ENCODE measurements at places on chromosomes 7 and 10.

DNA sequence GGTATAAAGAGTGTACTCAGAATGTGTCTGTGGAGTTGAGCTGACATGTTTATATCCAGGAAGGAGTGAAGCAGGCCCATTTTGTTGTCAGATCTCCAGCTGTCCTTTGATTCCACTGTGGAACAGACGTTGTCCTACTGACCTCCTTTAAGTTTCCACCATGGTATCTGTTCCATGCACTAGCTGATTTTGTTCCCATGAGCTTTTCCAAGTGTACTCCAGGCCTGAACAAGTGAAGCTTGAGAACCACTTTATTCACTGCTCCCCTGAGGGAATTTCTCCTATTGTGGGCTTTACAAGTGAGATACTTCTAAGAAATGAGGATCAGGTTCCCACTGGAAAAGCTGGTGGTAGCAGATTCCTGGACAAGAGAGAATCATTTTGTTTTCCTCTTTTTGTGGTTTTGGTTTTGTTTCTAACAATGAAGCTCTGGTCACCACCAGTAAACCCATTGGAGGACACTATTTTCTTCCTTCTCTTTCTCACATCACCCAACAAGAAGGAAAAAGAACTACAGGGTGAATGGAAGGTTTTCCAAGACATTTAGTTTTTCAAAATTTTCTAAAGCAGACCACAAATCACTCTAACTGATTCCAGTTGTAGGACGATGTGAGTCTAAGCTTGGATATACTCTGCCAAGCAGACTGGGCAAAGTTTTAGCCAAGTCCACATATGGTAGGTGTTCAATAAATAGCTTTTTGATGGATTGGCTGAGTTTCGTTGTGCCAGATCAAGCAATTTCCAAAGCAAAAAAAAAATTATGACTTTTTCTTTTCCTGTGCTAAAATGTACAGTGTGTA is 144.2 kb downstream of the JCAD start:
- DNase-seq: no peak

GRCh38 chr10:102665904-102666509 is 21.7 kb downstream of the TRIM8 start:
- no peak for DNase-seq

GRCh38 chr7:26153241-26153822 is 1.3 kb downstream of the NFE2L3 start:
- DNase-seq: no peak

GRCh38 chr7:111802194-111802772 is 240.0 kb upstream of the IMMP2L start:
- no peak for DNase-seq

DNA sequence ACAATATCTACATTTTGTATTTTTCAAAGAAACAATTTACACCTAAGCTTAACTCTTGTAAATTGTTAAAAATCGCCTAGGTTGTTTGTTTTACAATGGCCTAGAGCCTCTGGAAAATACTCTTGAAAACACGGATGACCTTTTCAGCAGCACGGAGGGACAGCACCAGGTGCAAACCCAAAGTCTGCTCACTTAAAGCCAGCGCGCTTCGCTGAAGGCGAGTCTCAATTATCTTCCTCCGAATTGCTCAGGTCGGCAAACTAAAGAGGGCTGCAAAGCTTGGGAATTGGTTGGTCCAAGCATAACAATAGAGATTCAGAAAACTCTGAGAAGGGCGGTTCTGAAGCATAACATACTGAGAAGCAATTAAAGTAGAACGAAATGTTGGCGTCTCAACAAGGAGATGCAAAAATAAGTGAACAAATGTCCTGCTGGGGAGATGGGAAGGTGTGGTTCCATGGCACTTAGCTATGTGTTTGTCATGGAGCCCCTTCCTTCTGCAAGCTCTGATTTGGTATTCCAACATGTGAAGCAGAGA is 139.9 kb upstream of the PITRM1 start:
- no peak for DNase-seq

- no peak for DNase-seq
Observed at GRCh38 chr10:113026679-113027078, 76.6 kb downstream of the TCF7L2 start.

DNA sequence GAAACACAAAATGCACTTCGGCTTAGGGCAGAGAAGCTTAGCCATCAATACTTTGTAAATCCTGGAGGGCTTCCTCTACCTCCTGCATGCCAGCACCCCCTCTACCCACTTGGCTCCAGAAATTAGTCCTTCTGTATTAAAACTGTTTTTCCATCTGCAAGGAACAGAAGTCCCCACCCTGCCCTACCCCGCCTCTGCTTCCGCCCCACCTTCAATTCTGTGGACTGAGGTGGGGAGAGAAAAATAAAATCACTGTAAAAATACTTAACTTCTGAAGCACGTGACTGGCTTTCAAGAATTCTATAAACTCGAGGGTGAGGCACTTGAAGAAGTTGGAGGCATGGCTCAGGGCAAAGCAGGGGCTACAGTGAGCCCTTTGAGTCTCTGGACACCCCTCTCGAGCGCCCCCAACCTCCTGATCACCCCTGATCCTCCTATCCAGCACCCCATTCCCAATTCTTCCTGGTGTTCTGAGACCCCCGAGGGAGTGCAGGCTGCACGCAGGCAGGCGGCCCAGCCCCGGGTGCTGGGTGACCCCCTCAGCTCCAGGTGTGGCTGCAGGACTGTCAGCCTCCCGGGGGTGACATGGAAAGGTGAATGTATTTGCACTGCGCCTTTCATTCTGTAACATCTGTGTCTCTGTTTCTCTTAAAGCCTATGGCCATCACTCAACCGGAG is 7.3 kb upstream of the KIAA1217 start:
- no peak for DNase-seq

DNA sequence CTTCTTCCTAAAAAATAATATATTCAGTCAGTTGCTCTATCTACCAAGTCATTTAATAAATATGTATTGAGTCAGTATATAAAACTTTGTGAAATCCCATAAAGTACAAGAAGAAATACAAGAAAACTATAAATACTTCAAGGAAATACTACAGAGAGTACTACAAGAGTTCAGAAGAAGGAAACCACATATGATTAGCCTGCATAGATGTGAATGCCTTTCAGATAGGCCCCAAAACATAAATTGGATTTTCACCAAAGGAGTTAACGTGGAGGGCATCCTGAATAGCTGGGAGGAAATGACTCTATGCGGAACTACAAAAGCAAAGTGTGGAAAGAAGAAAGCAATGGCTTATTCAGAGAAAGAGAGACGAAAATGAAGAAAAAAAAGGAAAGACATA is 120.1 kb downstream of the LRRN3 start:
- no peak for DNase-seq

DNA sequence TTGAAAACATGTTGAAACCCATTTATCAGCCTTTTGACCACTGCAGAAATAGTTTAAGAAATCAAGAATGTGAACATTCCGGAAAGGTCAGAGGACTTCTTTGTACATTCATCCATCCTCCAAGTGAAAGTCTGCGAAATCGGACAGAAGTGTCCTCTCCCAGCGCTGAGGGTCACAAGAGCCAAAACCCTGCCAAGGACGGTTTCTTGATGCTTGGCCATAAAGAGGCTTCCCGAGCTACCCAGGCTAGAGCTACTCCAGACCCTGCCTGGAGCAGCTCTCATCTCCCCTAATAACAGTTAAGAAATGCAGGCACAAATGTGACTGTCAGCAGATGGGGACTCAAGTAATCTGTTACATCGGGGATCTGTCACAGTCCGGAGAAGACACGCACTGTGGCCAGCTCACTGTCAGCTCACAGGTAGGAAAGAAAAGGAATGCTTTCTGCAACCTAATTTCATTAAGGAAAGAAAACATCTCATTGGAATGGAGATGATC is 4.5 kb upstream of the CYTH3 start:
- no peak for DNase-seq

DNA sequence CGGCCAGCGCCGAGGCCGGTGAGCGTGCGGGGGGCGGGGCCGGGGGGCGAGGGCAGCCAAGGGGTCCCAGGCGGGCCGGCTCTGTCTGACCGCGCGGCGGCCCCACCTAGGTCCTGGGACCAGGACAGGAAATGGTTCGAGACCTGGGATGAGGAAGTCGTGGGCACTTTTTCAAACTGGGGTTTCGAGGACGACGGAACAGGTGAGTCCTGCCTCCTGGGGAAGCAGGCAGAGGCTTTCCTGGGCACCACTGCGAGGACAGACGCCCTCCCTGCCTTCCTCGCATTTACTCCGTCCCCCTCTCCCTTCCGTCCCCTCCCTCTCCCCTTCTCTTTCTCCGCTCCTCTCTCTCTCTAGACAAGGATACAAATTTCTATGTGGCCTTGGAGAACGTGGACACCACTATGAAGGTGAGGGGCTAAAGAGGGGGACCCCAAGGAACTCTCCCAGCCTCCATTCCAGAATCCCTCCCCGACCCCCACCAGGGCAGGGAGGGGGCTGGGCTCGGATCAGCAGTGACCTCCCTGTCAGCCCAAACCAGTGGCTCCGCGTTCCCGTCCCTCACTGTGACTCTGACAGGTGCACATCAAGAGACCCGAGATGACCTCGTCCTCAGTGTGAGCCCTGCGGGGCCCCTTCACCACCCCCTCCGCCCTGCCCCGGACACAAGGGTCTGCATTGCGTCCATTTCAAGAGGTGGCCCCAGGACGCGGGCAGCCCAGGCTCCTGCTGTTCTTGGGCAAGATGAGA is 2.6 kb upstream of the MUC12 start:
- DNase-seq: no peak

GRCh38 chr10:73843261-73843660 is 31.1 kb downstream of the CAMK2G start:
- no peak for DNase-seq

- no peak for DNase-seq
Observed at GRCh38 chr10:43846187-43846680, 197.6 kb upstream of the ZNF32 start.

GRCh38 chr7:87420173-87420572 is 55.3 kb downstream of the ABCB4 start:
- no peak for DNase-seq

- no peak for DNase-seq
Observed at GRCh38 chr7:19133886-19134285, 11.3 kb downstream of the FERD3L start.

DNA sequence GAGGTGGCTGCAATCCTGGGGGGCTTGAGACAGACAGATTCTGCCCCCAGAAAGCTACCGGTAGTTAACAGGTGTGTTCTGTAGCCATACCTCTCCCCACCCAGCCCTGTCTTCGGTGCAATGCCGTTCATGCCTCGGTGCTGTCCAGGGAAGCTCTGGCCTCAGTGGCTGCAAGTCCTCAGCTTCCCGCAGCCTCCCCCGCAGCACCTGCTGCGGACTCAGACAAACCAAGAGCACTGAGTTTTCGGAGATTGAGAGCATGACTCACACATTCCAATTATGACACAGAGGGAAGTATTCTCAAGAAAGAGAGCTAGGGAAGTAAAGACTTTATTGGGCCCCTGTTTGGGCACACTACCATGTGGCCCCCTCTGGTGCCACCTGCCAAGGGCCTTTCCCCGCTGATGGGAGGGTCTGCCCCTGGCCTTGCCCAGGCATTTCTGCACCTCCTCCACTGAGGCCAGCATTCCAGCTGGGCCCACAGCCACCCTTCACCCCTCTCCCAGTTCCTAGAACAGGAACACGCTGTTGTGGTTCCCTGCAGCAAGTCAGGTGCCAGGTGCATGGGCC is 30.2 kb upstream of the EZH2 start:
- DNase-seq: no peak

DNA sequence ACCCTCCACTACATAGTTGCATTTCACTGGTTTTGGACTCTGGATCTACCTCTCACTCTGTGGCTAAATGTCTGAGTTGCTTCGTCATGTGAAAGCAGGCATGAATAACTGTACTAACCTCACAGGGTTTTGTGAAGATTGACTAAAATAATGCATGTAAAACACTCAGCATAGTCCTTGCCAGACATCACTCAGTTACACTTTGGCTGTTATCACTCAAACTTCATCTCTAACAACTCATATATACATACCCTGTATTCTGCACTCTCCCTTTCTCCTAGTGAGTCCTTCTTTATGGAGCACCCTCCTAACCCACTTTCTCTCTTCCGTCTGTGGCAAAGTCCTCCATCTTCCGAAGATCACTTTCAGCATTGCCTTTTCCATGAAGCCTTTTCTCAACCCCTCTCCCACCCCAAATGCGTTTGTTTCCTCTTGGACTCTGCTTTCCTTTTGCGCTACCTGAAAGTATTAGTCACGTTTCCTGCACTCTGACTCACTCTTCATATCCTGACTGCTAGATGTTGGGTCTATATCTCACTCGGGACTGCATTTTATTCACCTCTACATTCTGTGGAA is 72.6 kb downstream of the OSBPL3 start:
- DNase-seq: no peak

GRCh38 chr7:2124604-2125345 is 108.0 kb downstream of the MAD1L1 start:
- no peak for DNase-seq

- DNase-seq: no peak
Observed at GRCh38 chr10:28947171-28947570, 269.9 kb downstream of the BAMBI start.

DNA sequence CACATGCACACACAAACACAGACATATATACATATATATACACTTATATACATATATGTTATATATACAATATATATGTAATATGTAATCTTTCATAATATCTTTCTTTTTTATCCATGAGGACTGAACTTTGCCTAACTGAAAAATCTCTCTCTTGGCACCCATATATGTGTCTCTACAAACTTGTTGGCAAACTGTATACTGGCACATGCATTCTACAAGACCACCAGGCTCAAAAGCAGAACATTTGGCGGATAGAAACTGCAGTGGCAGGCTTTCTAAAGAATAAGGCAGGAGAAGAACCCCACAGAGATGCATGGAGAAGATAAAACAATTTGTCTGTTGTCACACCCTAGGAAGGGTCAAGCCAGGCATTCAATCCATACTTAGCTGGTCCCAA is 165.3 kb downstream of the NRG3 start:
- DNase-seq: no peak

DNA sequence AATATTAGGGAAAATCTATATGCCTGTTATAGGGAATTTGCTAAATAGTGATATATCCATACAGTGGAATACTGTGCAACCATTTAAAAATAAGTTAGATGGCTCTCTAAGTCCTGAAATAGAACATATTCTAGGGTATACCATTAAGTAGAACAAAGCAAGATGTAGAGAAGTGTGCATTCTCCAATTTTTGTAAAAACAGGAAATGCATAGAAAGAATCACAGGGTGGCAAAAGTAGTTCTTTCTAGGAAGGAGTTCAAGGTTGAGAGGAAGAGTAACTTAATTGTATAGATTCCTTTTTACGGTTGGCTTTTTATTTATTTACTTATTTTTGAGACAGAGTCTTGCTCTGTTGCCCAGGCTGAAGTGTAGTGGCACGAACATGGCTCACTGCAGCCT is 43.7 kb downstream of the ADD3 start:
- no peak for DNase-seq

All from cortex of kidney (tissue), 1 donor.